ENCODE measurements at places on chromosomes 5 and 9.

DNA sequence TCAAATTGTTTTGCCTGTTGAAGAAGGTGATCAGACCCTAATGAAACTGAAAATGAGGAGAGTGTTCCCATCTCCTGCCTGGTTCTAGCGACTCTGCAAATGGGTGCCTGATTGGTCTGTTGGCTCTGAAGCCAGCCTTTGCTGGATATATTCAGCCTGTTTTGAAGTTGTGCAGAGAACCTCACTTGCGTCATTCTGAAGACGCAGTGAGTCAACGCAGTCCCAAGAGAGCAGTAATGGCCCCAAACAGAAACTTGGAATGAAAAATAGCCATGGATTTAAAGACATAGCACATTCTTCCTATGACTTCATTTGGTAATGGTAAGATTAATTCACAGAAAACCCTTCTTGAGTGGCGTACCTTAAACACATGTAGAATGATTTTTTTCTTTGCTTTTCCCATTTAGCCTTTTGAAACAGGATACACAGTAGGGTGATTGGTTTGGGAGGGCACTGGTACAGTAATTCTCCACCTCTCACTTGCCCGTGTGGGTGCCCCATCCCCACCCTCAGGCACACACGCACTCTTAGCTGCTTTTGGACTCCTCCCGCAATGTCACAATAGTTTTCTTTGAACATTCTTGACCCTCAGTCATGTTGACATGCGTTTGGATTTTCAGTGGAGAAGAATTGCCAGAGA lies 54.1 kb upstream of the ABL1 start:
- no peak for DNase-seq

GRCh38 chr9:26597542-26598149 lies 295.0 kb downstream of the CAAP1 start:
- DNase-seq: no peak

DNA sequence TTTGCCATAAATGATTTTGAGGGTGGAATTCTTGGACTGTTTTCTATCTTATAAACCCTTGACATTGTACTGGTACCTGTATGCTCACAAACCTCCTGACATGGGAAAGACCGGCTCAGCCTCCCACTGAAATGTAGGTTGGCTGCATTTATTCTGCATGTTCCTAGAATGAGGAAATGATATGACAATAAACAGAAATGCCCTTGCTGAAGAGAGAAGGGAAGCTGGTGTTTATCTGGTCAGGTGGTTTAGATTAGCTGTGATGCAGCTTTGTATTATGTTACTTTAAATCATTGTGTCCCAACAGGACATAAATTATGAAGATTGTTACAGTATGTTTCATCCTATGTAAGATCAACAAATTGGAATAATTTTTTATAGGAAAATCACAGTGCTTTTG lies 23.1 kb upstream of the CATSPER3 start:
- DNase-seq: no peak

- DNase-seq: no peak
These were observed 318.8 kb downstream of the PIK3R1 start for GRCh38 chr5:68534131-68534940.

DNA sequence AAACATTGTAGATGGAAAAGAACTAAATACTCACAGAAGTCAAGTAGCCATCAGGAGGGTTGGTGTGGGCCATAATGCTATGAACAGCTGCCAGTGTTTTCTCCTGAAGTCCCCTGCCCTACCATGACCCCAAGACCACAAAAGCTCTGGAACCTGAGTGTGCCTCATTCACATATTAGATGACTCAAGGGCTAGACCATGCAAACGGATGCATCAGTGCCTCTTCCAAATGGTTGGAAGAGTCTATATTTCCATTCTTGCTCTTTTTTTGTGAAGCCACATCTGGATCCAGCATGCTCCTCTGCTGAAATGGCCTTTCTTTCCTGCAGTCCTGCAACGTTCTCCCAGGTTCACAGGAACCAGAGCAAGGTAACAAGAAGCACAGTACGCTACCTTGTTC lies 136.6 kb upstream of the EPB41L4A start:
- no peak for DNase-seq

GRCh38 chr5:173926359-173926758 lies 38.2 kb downstream of the CPEB4 start:
- no peak for DNase-seq

DNA sequence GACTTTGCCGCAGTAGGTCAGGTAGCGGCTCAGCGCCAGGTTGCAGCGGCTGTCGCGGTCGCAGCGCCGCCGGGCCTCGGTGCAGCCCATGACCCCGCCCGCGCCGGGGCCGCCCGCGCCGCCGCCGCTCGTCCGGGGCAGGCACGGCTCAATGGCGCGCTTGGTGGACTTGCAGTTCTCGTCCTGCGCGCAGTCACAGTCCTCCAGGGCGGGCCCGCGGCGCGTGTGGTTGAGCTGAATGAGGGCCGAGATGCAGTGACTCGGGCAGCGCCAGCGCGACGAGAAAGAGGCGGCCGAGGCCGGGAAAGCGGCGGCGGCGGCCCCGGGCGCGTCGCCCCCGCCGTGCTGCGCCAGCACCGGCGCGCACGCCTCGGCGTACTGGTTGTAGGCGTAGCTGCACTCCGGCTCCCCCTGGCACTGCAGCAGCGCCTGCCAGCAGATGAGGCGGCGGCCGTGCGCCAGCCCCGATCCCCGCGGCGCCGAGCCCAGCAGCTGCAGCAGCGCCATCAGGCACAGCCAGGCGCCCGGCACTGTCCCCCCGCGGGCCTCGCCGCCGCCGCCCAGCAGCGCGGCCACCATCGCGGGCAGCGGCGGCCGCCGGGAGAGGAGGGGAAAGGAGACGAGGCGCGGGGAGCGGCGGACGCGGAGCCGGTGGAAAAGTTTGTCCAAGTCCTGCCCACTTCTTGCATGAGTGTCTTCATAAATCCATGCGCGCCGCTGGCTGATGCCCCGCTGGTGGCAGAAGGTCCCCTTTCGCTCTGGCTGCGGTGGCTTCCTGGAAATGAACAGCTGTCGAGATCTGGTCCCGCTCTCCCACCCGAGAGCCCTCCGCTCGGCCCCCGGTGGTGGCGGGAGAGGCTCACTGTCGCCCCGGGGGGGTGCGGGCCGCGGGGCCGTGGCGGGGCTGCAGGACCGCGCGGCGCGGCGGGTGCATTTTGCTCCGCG lies 833 bp downstream of the GAS1 start:
- DNase-seq: peak; percentile 70

GRCh38 chr5:176601901-176602482 lies 8.0 kb downstream of the GPRIN1 start:
- DNase-seq: no peak

DNA sequence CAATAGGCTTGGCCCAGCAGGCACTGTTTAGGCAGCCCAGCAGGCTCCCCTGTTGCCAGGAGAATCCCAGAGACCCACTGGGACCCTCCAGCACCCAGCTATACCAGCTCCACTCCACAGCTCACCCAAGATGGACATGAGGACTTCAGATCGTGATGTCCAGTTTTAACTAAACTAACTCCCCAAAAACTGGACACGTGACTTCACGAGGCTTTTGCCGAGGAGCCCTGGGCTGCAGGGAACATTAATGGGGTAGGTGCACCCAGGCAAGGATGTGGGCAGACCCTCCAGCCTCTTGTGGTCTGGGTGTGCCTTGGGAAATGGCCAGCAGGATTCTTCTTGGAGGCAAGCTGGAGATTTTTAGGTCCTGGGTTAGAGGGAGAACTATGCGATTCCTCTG lies 8.9 kb upstream of the NKD2 start:
- no peak for DNase-seq

- no peak for DNase-seq
These were observed 78.4 kb downstream of the RXRA start for GRCh38 chr9:134404376-134405358.

All from activated naive CD4-positive, alpha-beta T cell treated with Interleukin-2 at 50 U/mL for 16 hours (primary cell).